GM12864 (cell line): ENCODE measurements at places on chromosomes 3 and 15.

DNA sequence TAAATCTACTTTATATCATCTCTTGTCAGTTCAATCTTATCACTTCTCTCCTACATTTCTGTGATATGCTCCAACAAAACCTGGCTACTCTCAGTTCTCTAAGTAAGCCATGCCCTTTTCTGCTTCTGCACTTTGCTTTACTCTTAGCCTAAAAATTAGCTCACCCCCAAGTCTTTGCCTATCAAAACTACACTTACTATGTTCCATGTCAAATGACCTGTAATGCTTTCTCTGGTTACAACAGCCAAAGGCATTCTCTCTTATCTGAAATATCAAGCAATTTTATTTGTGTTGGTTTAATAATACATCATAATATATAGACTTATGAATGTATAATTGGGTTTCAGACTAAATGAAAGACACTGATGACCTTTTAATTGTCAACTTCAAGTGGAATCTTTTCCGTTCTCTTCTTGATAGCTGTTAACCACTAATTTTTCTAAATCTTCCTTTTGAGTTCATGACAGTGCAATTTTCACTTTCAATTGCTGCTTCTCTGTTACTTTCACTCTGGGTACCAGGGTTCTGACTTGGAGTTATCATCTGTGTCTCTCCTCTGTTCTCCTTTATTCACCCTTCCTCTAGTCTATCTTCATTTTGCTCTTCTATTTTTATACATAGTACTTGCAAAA, 619.0 kb upstream of the GOLIM4 start:
- DNase-seq, result peak; percentile 16

DNA sequence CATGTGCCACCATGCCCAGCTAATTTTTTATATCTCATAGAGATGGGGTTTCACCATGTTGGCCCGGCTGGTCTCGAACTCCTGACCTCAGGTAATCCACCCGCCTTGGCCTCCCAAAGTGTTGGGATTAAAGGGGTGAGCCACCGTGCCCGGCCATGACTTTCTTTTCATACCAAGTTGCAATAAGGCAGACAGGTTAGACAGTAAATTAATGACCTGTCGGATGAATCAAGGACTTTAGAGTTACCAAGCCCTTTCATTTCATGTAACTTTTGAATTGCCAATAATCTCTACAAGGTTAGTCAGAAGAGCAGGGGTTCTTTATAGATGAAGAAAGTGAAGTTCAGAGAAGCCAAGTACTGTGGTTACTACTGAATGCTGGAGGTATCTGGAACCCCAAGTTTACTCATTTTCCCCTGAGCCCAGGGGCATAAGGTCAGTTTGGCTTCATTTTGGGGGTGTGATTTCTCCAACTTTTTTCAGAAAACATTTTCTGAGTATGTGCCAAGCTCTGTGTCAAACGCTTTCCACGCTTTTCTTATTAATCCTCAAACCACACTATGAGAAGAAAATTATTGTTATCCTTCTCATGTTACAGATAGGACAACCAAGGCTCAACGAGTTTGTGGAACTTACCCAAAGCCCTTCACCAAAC, 11.9 kb downstream of the PRICKLE2 start:
- no peak for DNase-seq

- DNase-seq, result no peak
Measured at GRCh38 chr15:44311136-44311535, 22.6 kb downstream of the GOLM2 start.

DNA sequence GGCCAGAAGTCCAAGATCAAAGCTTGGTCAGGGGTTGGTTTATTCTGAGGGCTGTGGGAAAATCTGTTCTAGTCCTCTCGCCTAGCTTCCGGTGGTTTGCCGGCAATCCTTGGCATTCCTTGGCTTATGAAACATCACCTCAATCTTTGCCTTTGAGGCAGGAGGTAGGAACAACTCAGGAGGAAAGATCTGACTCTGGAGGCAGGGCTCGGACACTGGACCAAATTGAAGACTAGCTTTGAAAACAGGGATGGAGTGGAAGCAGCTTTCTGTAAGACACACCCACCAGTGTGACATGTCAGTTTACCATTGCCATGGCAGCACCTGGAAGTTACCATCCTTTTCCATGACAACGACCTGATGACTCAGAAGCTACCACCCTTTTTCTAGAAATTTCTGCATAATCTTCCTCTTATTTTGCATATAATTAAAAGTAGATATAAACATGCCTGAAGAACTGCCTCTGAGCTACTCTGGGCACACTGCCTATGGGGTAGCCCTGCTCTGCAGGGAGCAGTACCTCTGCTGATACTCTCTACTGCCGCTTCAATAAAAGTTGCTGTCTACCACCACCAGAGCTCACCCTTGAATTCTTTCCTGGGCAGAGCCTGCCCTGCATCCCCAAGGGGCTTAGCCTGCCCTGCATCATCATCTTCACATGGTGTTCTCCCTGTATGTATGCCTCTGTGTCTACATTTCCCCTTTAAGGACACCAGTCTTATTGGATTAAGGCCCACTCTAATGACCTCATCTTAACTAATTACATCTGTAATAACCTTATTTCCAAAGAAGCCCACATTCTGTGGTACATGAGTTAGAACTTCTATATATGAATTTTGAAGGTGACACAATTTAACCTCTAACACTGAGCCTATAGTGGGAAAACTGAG, 38.3 kb upstream of the TM4SF4 start:
- no peak for DNase-seq

GRCh38 chr3:46348823-46349482, 5.0 kb upstream of the CCR2 start:
- DNase-seq, result no peak

GRCh38 chr15:78358102-78358870, 18.1 kb downstream of the CRABP1 start:
- DNase-seq, result no peak

DNA sequence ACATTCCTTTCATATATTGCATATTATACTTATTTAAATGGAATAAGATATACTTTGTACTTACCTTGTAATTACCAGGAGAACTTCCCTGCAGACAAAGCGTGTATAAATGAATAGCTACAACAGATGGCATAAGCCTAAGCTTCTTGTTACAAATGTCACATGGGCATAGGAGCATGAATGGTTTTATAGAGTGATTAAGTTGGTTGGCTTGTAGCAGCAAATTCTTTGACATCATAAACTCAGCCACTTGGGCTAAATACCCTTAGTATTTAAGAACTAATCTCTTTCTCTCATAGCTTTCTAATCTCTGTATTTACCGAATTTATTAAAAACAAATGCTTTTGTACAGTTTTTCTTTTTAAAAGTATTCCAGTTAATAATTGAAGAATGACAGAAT, at the start of gene UBAP1L:
Gene UBAP1L, minus strand, starts transcription at position 115 of the 400 bp plus-strand sequence. CDS start 8,985 bp downstream, outside the sequence.
- DNase-seq, result no peak
